Body of pancreas (tissue), 4 donors: ENCODE measurements at places on chromosomes 13 and 19. TPM values are rescaled to one million over a fixed set of nuclear protein-coding genes. Genes with fewer than 3 reads are reported as not detected.

Gene NXNL1
- not detected for total RNA-seq

Gene CEACAM20
- not detected for total RNA-seq

Gene MEIS3
- total RNA-seq, result 1.3 TPM

DNA sequence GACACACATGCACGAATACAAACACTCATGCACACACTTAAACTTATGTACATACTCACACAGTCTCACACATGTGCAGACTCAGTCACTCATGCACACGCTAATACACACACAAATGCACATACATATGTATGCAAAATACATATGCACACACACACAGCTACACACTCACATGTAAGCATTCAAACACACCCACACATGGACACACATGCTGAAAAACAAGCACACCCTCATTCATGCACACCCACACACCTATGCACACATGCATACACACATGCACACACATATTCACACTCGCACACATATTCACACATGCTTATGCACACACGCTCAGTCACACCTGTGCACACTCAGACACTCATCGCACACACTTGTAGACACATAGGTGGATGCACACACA, 9.3 kb downstream of the MUC16 start:
- no peak for DNase-seq

DNA sequence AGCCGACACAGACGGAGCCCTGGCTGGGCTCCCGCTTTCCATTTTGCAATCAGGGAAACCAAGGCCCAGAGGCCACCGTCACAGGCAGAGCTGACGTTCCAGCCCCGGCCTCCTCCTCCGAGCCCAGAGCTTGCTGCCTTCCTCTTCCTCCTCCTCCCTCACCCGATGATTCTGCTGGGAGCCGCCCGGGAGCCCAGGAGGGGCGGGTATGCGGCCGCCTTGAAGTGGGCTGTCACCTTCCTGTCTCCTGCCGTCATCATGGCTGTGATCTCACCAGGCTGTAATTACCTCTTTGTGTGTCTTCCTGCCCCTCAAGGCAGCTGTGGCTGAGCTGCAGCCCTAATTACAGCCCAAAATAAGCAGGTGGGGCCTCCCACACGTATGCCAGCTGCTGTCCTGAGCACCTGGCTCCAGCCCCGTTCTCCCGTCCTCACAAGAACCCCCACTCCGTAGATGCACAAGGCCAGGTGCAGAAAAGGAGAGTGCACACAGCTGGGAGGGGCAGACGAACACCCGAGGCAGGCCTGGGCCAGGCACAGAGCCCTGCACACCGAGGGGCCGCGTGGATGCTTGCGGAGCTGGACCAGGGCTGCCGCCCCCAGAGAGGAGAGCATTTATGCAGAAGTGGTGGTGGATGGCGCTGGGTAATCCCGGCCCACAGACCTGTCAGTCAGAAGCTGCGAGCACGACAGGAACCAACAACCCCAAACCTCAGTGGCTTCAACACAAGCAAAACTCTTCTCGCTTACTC, 4.0 kb downstream of the TPGS1 start:
- DNase-seq, result peak; percentile 52

GRCh38 chr13:75013818-75014217, 468.2 kb downstream of the TBC1D4 start:
- no peak for DNase-seq

GRCh38 chr19:472005-472858, 11.4 kb upstream of the SHC2 start:
- DNase-seq, result no peak

- DNase-seq, result no peak
These were observed 20.4 kb downstream of the TLE6 start for GRCh38 chr19:2997720-2998119.

DNA sequence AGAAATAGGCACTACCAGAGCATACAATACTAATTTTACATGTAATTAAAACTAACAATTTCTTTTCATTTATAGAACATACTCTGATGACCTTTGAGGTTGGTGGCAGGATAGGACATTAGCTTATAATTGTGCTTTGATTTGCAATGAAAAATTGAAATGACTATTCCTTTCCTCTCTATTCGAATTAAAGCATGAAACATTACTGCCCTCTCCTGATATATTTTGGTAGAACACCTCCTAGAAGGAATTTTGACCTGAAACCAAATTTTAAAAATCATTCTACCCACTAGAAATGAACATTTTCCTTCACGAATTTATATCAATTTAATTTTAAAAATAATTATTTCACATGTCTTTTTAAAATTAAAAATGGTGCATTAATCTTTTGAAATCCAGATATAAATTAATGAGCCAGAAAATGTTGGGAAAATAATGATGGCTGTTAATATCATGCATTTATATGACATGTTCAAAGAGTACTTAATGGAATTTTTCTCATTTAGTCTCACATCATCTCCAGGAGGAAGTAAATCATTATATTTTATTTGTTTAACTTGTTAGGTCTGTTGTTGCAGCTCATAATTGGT, 556.3 kb upstream of the ARGLU1 start:
- DNase-seq, result no peak

GRCh38 chr13:77579959-77580358, 44.5 kb downstream of the SCEL start:
- no peak for DNase-seq
